CD4-positive, alpha-beta T cell treated with Interleukin-4 for 1 hour (primary cell): ENCODE measurements at places on chromosomes 3 and 15.

- DNase-seq = no peak
Measured at GRCh38 chr3:30679045-30679444, 72.6 kb downstream of the TGFBR2 start.

DNA sequence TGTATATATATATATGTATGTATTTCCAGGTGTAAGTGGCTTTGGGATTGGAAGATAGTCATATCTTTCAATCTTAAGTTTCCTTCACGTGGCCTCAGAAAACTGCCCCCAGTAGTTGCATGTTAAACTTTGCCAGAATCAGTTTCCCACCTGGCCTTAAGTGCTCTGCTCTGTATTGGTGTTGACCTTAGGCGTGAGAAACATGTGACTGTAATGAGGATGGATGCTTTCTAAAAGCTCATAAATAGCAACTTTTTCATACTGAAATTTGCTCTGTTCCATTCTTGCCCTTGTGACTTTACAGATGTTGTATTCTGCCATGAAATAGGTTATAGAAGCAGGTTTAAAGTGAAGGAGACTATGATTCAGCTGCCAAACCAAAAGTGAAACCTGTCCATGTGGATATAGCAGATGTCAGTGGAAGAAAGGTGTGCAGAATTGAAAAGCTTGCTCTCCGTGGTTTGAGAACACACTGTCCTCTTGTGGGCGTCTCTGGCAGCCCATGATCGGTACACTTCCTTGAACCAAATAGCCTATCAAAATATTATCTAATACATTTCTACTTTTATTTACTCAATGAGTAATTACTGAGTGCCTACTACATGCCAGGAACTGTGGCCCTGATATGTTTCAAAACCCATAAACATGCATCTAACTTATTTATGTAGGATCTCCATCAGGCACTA lies 15.8 kb downstream of the SCG5 start:
- DNase-seq = peak; percentile 39

GRCh38 chr3:176953106-176954060 lies 243.9 kb downstream of the TBL1XR1 start:
- no peak for DNase-seq

DNA sequence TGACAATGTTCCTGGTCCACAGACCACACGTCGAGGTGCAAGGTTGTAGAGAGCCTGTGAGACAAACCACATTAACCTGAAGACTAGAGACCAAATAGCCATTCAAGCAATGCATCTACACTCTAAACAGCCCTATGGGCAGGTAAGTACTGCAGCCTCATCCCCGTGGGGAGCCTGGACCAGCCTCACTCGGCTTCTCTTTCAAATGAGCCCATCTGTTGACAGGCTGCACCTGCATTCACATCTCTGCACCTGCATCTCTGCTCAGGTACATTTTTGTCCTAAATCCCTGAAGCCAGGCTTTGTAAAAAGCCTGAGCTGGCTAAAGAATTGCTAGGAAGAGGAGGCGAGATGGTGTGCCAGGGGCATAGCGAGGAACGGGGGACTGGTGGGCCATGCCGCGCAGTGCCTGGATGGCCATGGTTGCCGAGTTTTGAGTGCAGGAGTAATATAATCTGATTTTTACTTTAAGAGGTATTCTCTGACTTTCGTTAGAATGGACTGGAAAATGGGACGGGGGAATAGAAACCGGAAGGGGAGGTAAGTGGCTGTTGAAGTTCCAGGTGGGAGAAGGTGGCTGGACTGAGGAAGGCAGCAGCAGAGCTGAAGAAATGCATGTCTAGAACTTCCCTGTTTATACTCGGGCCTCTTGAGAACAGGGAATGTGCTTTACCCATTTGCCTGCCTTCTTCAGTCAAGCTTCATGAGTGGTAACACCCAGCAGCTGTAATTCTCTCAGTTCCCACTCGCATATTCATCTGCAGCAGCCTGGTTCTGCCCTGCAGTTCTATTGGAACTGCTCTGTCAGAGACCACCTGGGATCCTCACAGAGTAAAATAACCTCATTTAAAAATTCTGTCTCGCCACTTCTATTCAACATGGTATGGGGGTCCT lies 226.4 kb downstream of the OPA1 start:
- DNase-seq = no peak

GRCh38 chr3:37737134-37737533 lies 124.5 kb upstream of the CTDSPL start:
- no peak for DNase-seq

DNA sequence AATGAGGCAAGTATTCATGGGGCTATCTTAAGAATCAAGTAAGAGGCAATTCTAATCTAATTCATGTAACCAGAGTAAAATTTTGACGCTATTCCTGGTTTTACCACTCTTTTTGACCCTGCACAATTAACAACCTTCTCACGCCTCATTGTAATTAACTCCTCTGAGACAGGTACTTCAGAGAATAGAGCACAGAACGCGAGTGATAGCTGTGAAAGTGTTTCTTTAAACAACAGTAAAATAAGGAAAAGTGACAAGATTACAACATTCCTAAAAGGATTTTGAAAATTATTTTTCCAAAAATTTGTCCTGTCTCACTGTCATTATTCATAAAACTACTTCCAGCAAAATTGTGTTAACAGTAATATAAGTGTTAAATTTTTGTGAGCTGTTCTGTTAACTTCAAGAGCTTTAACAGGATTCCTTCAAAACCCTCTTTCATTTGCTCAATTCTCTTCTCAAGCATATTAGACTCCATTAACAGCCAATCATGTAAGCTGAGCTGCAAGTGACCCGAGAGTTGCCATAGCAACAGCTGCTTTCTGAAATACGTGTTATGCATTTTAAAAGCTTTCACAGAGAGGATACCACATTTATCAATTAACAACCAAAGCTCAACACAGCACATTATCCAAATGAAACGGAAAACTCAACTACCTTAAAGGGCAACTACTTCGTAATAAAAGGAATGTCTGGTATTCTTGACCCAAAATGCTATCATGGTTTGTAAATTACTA lies 93.1 kb downstream of the STAG1 start:
- no peak for DNase-seq

DNA sequence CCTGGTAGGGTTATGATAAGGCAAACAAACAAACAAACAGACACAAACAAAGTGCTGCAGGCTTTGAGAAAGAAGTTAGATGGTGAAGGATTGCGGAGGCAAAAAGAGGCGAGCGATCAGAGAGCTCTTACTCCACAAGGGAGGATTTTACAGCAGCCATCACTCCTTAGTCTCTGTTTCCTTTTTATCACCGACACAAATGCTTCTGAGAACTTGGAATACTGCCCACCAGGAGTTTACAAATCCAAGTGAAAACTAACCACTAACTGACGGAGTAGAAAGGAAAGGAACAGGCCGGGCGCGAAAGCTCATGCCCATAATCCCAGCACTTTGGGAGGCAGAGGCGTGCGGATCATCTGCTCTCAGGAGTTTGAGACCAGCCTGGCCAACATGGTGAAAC lies 35.6 kb upstream of the GPR160 start:
- no peak for DNase-seq

DNA sequence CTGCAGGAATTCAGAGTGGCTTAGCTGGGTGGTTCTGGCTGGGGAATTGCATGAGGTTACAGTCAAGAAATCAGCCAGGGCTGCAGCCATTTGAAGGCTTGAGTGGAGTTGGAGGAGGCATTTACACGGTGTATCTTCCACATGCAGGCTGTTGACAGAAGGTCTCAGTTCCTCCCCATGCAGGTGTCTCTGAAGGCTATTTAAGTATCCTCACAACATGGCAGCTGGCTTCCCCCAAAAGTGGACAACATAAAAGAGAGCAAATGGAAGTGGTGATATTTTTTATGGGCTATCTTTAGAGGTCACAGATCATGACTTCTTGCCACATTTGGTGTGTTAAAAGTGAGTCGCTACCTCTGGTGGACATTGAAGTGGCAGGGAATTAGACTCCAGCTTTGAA lies 60.1 kb upstream of the SPRED1 start:
- DNase-seq = no peak

GRCh38 chr3:196707566-196707965 lies 4.5 kb downstream of the CEP19 start:
- DNase-seq = no peak

- no peak for DNase-seq
Measured at GRCh38 chr15:38035701-38036100, 101.3 kb downstream of the TMCO5A start.

- no peak for DNase-seq
Measured at GRCh38 chr3:170868577-170869238, 1.3 kb downstream of the RPL22L1 start.

- DNase-seq = no peak
Measured at GRCh38 chr3:51637144-51637940, 33.7 kb upstream of the TEX264 start.

DNA sequence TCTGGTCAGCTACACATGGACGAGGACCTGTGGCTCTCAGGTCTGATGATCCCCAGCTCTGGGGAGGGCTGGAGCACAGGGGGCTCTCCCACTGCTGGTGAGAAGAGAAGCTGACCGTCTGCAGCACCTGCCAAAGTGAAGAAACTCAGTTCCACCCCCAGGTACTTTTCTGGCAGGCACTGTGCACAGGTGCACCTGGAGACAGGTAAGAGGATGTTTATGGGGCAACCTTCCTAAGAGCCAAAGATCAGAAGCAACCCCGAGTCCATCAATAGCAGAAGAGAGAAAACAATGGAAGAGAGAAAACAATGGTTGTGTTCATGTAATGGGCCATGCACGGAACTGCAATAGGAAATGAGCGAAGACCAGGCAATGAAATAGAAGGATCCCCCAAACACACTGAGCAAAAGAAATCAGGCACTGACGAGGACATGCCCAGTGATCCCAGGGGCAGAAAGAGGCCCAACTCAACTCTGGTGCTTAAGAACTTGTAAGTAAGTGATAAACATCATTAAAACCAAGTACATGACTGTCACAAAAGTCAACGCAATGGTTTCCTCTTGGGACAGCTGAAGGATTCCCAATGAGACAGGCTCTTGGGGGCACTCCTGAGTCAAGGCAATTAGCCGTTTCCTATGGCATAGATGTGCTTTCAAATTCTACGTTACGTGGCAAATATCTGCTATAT lies 95.0 kb upstream of the ALDH1A3 start:
- no peak for DNase-seq

- no peak for DNase-seq
Measured at GRCh38 chr3:127794402-127794801, 27.9 kb downstream of the MGLL start.

- no peak for DNase-seq
Measured at GRCh38 chr3:126208606-126209256, 28.3 kb upstream of the ALDH1L1 start.
